NCI-H446 treated with DMSO at 0.1 percent for 48 hours (cell line): ENCODE measurements at places on chromosomes 7 and 10.

- DNase-seq: no peak
Observed at GRCh38 chr7:133775201-133775600, 351.9 kb upstream of the LRGUK start.

GRCh38 chr7:134932707-134933370 is 53.5 kb upstream of the AGBL3 start:
- DNase-seq: no peak

- DNase-seq: no peak
Observed at GRCh38 chr7:68434857-68435256, 1163.4 kb upstream of the AUTS2 start.

DNA sequence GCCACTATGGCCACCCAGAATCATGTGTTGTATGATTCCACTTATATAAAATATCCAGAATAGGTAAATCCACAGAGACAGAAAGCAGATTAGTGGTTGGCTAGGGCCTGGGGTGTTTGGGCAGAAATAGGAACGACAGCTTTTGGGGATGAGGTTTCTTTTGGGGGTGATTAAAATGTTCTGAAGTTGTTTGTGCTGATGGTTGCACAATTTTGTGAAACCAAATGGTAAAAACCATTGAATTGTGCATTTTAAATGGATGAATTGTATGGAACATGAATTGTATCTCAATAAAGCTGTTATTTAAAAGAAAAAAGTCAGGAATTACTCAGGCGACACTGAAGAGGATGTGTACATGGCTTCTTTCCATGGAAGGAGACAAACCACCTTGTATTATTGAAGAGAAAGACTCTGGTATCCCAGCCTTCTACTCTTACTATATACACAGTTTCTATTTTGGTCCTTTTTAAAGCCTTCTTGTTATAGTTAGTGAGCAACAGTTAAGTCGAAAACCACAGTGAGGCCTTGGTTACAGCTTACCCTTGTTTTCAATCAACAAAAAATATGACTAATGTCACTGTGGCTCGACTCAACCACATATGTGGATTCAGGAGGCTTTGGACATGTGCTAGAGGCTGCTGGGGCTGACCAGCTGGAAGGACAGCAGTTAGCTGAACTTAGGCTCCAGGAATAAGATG is 57.1 kb upstream of the KMT2E start:
- no peak for DNase-seq

- DNase-seq: no peak
Observed at GRCh38 chr10:13971601-13972475, 358.9 kb downstream of the FRMD4A start.

- DNase-seq: no peak
Observed at GRCh38 chr10:58282615-58283014, 13.7 kb downstream of the CISD1 start.

GRCh38 chr10:126062131-126063032 is 166.0 kb downstream of the FANK1 start:
- no peak for DNase-seq

DNA sequence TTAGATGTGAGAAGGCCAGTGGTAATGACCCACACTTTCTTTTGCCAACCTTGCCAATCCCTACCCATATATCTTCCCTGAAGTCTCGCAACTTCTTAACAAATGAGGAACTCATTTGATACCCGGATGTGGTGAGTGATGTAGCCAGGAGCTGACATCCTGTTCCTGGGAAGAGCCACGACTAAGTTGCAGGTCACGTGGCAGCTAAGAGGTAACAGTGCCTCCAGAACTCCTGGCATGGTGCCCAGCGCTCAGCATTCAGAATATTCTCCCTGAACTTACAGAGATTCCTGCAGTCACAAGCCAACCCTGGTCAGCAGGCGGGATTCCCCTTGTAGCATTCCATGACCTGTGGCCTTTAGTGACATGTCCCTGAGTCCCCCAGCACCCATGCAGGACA is 282.5 kb downstream of the GALNT17 start:
- no peak for DNase-seq

- peak; percentile 67 for DNase-seq
Observed at GRCh38 chr10:68074775-68075549, at the start of gene HERC4. Gene HERC4, minus strand, starts transcription at chr10:68075283. Its CDS starts 2,175 bp downstream, at chr10:68073108.

DNA sequence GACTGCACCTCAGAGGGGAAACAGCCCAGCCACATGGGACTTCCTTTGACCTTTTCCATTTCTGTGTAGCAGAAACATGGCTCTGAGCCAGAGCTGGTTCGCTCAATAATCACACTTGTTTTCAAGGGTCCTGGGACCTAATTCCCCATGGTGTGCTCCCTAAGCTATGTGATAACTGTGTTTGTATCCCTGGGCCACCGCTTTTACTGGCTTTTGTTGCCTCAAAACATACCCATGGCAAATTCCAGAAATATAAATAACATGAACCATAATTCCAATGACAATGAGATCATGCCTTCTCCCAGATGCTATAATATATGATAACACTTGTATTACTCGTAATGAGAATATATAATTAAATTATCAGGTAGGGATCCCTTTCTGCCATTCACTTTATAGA is 196.4 kb downstream of the GFRA1 start:
- DNase-seq: no peak

GRCh38 chr10:26453850-26454249 is 15.7 kb downstream of the APBB1IP start:
- no peak for DNase-seq

DNA sequence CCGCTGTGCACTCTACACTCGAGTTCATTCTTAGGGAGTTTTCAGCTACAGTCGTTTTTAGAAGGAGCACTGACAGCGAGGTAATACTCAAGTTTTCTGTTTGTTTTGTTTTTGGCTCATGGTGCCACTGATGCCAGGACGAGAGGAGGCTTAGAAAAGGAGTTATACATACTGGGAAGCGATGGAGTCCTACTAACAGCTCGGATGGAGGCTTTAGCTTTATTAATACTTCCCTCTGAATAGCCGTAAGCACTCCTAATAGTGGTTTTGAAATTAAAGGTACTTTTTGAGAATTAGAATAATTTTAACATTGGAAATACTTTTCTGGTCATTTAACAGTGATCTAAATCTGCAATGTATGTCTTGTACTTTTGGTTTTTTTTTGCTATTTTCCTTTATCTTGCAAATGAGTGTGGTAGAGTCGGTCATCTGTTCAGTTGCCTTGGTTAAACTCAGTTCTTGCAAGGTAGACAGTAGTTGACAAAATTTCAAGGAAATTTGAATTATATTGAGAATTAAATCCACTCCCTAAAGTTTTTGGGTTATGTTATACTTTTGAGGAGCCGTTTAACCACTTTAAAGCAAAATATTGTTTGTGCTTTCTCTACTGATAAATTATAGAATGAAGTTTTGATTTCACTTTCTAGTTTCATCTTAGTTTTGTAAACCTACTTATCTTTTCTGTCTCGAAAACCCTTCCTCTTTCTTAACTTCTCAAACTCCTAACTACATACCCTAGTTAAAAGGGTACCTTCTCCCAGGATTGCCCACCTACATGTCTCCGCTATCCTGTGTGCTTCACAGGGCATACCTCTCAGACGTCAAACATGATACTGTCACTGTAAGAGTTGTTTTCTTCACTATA is 1.5 kb downstream of the HBP1 start:
- DNase-seq: no peak

DNA sequence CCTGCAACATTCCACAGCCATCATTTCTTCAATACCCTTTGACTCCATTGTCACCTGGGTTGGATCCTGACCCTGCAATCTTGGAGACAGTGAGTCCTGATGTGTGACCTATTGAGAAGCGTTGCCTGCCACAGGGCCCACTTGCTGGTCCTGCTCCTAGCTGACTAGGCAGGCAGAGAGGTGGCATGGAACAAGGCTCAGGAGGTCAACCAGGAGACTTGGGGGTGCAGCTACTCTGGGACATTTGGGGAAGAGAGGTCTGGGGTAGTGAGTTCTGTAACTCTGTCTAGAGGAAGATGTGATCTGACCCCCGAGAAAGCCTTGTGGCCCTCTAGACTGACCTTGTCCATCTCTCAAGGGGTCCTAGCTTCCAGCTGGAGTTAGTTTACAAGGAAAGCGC is 1.8 kb downstream of the ZMIZ2 start:
- DNase-seq: no peak
